ENCODE measurements at places on chromosomes 16 and 17. TPM values are rescaled to one million over a fixed set of nuclear protein-coding genes. Genes with fewer than 3 reads are reported as not detected.

DNA sequence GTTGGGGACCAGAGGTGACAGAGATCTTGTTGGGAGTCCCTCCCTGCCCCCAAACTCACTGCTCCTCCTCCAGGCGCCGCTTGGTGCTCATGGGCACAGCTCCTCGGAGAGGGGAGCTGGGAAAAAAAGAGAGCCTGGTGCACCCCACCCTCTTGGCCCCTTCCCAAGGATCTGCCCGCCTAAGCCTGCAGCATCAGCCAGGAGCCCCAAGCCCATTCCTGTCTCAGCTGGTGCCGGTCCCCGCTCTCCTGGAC lies 400 bp downstream of the HCFC1R1 start:
- peaks cover 74% of the 10 kb centered on the region for H3K4me1 ChIP-seq
- H3K27ac ChIP-seq = peak overlapping the region; percentile 97

- no peaks in the 10 kb centered on the region for H3K36me3 ChIP-seq
- H3K4me3 ChIP-seq = no peak overlapping the region
- H3K27ac ChIP-seq = peak overlapping the region; percentile 51
- DNase-seq = no peak
- no peaks in the 10 kb centered on the region for H3K27me3 ChIP-seq
Measured at GRCh38 chr16:85173981-85174751, 61.9 kb upstream of the CIBAR2 start.

The ADORA2B gene
- total RNA-seq = 7.2 TPM

The GINS3 gene
- 4.0 TPM for total RNA-seq

The NPW gene
- total RNA-seq = 0.80 TPM

DNA sequence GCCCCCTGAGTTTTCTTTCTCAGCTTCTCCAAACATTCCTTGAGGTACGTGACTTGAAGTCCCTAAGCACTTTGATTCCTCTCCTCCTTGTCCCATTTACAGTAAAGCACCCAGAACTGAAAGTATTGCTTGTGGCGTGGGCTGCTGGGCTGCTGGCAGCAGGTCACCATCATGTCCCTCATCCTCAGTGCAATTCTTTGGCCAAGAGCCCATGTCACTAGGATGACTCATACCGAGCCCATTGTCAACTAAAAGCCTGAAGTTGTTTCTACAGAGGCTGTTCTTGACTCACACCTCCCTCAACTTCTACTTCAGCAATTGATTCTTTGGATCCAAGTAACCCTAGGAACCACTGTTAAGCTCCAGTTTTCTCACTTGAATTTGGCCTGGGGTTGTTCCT lies 54.3 kb downstream of the KPNA2 start:
- no peak overlapping the region for H3K4me3 ChIP-seq
- H3K27me3 ChIP-seq = no peaks in the 10 kb centered on the region
- no peak for DNase-seq

The HCRT gene
- total RNA-seq = not detected

GRCh38 chr16:11963706-11964105 lies 1.3 kb upstream of the TNFRSF17 start:
- no peak for DNase-seq
- no peak overlapping the region for H3K4me3 ChIP-seq
- no peaks in the 10 kb centered on the region for H3K27me3 ChIP-seq
- no peaks in the 10 kb centered on the region for H3K36me3 ChIP-seq
- H3K27ac ChIP-seq = no peak overlapping the region

GRCh38 chr17:77440560-77440981 lies 299.8 kb downstream of the SEC14L1 start:
- DNase-seq = peak; percentile 73
- no peak overlapping the region for H3K4me3 ChIP-seq
- no peaks in the 10 kb centered on the region for H3K36me3 ChIP-seq
- peak overlapping the region; percentile 57 for H3K27ac ChIP-seq
- H3K4me1 ChIP-seq = peaks cover 83% of the 10 kb centered on the region
- no peaks in the 10 kb centered on the region for H3K27me3 ChIP-seq

DNA sequence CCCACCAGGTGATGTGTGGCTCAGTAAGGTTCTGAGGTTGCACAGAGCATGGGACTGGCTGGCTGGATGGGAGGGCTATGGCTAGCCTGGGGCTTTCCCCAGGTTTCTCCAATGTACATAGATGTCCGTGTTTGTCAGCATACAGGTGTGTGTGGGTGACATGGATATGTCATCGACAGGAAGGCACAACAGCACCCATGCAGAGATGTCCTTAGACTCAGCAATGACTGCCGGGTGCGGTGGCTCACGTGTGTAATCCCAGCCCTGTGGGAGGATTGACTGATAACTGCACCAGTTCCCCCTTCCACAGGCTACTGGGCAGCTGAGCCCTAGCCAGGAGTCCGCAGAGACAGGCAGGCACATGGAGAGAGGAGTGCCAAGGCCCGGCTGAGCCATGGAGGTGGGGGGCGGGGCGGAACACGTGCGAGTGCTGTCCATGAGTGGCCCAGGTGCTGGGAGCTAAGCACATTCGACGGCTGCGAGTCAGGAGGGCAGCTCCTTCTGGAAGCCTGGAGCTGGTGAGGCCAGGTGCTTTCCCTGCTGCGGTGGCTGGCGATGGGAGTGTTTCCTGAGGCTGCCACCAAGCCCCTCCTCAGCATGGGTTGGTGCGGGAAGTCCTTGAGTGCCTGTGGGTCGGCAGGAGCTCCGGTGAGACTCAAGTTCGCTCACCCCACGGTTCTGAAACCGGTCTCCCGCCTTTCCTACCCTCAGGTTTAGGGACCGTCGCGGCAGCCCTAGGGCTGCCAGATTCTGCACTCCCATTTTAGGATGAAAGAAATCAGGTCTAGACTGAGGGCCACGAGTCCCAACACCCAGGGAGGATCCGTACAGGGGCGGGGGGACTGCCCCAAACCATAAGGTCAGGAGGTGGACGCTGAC lies 858 bp upstream of the ASPSCR1 start:
- peaks cover 31% of the 10 kb centered on the region for H3K4me1 ChIP-seq
- peak overlapping the region; percentile 93 for H3K27ac ChIP-seq
- peak overlapping the region; percentile 89 for H3K4me3 ChIP-seq
- peak; percentile 85 for DNase-seq
- H3K36me3 ChIP-seq = peaks cover 6% of the 10 kb centered on the region

GRCh38 chr17:3900646-3901045 lies 7.8 kb upstream of the CAMKK1 start:
- H3K27me3 ChIP-seq = no peaks in the 10 kb centered on the region
- H3K4me1 ChIP-seq = peaks cover 9% of the 10 kb centered on the region
- no peaks in the 10 kb centered on the region for H3K36me3 ChIP-seq
- no peak overlapping the region for H3K4me3 ChIP-seq
- H3K27ac ChIP-seq = no peak overlapping the region

The OR1A2 gene
- not detected for total RNA-seq
